ENCODE measurements at places on chromosomes 3 and 15. TPM values are rescaled to one million over a fixed set of nuclear protein-coding genes. Genes with fewer than 3 reads are reported as not detected.

- H3K4me3 ChIP-seq, result no peak overlapping the region
- H3K4me1 ChIP-seq, result no peaks in the 10 kb centered on the region
- H3K27ac ChIP-seq, result no peak overlapping the region
Observed at GRCh38 chr3:18394384-18394995, 30.6 kb downstream of the SATB1 start.

DNA sequence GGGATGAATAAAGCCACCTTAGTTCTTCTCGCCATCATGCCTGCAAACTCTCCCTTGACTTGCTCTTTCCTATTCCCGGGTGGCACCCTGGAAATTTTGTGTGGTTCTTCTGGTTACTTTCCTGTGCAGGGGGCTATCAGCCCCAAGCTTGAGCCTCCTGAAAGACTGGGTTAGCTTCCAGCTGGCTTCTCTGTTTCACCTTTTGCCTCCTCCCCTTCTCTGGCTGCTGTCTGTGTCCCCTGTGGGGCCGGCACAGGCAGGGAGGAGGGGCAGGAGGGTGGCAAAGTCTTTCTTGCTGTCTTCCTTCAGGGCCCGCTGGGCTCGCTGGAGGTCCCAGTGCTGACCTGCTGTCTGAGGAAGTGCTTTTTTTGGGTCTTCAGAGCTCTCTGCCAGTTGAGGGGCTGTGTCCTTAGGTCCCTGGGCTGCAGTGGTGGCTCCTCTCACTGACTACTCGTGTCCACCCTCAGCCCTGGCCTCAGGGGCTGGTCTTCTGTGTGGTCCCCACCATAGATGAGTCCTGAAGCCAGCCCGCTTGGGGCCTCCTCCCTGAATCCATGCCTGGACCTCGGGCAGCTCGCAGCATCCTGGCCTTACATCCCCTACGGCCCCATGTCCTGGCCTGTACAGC lies 196.5 kb downstream of the KLF13 start:
- no peak overlapping the region for H3K27ac ChIP-seq
- H3K27me3 ChIP-seq, result no peaks in the 10 kb centered on the region
- H3K4me1 ChIP-seq, result no peaks in the 10 kb centered on the region
- no peak overlapping the region for H3K4me3 ChIP-seq
- peaks cover 5% of the 10 kb centered on the region for H3K36me3 ChIP-seq
- peak; percentile 55 for DNase-seq

DNA sequence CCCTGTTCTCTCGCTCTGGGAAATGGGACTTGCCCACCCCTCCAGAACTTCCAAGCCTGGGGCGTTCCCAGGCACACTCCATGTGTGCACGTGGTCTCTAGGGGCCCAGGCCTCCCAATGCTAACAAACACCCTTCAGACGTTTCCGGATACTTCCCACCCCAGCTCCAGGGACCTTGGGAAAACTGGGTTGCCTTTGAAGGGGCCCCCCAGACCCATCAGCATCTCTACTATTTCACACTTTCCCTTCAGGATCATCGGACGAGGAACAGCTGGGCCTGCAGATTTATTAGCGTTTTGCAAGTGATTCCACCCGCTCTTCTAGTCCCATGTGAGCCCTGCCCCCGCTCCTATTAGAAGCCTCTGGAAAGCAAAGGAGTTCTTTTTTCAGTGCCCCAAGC lies 63.2 kb downstream of the MAGEF1 start:
- H3K36me3 ChIP-seq, result no peaks in the 10 kb centered on the region
- H3K4me1 ChIP-seq, result no peaks in the 10 kb centered on the region
- no peak overlapping the region for H3K4me3 ChIP-seq
- DNase-seq, result no peak

GRCh38 chr15:48190932-48191573 lies 412 bp upstream of the CTXN2 start:
- no peaks in the 10 kb centered on the region for H3K27me3 ChIP-seq
- no peaks in the 10 kb centered on the region for H3K4me1 ChIP-seq
- no peaks in the 10 kb centered on the region for H3K36me3 ChIP-seq
- no peak for DNase-seq
- H3K27ac ChIP-seq, result no peak overlapping the region

Gene SGO1
- total RNA-seq, result 0.63 TPM

Gene PPP1R14D
- not detected for total RNA-seq

Gene NRROS
- 4.8 TPM for total RNA-seq

Gene ZKSCAN7
- 2.1 TPM for total RNA-seq

All from right atrium auricular region (tissue), 2 donors.